ENCODE measurements at places on chromosomes 2 and 18. TPM values are rescaled to one million over a fixed set of nuclear protein-coding genes. Genes with fewer than 3 reads are reported as not detected.

Gene PID1
- total RNA-seq = 47.8 TPM

Gene CCNYL1
- 33.2 TPM for total RNA-seq

Gene MAP3K20
- 49.6 TPM for total RNA-seq

Gene FRZB
- 0.76 TPM for total RNA-seq

Gene NEUROD1
- not detected for total RNA-seq

Gene MC4R
- total RNA-seq = 0.16 TPM

Gene GPR55
- total RNA-seq = 0.24 TPM

Gene ADGRF3
- 0.08 TPM for total RNA-seq

Gene CACNB4
- 7.8 TPM for total RNA-seq

DNA sequence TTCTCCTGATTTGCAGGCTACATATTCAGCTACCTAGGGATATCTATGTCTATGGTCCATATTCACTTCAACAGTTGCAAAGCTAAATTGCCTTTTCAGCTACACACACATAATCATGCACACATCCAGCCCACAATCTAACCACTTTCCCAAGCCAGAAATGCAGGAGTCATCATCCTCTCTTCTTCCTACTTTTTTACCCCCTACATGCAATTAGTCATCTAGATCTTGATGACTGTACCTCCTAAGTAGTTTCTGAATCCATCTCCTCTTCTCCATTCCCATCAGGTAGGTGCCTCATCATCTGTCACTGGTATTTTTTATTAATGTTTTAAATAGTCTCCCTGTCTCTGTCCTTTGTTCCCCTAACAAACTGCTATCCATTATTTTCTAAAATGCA is 23.7 kb upstream of the SPRED2 start:
- H3K27me3 ChIP-seq = no peaks in the 10 kb centered on the region
- no peaks in the 10 kb centered on the region for H3K36me3 ChIP-seq
- no peaks in the 10 kb centered on the region for H3K4me1 ChIP-seq
- no peak overlapping the region for H3K27ac ChIP-seq
- H3K4me3 ChIP-seq = no peak overlapping the region

- no peaks in the 10 kb centered on the region for H3K36me3 ChIP-seq
- H3K4me3 ChIP-seq = no peak overlapping the region
- H3K4me1 ChIP-seq = no peaks in the 10 kb centered on the region
- no peaks in the 10 kb centered on the region for H3K27me3 ChIP-seq
- no peak for DNase-seq
Measured at GRCh38 chr2:49924044-49924817, 769.9 kb upstream of the FSHR start.

GRCh38 chr18:64659196-64659595 is 510.3 kb upstream of the LINC00305 start:
- no peak overlapping the region for H3K4me3 ChIP-seq
- H3K4me1 ChIP-seq = no peaks in the 10 kb centered on the region
- H3K36me3 ChIP-seq = no peaks in the 10 kb centered on the region

DNA sequence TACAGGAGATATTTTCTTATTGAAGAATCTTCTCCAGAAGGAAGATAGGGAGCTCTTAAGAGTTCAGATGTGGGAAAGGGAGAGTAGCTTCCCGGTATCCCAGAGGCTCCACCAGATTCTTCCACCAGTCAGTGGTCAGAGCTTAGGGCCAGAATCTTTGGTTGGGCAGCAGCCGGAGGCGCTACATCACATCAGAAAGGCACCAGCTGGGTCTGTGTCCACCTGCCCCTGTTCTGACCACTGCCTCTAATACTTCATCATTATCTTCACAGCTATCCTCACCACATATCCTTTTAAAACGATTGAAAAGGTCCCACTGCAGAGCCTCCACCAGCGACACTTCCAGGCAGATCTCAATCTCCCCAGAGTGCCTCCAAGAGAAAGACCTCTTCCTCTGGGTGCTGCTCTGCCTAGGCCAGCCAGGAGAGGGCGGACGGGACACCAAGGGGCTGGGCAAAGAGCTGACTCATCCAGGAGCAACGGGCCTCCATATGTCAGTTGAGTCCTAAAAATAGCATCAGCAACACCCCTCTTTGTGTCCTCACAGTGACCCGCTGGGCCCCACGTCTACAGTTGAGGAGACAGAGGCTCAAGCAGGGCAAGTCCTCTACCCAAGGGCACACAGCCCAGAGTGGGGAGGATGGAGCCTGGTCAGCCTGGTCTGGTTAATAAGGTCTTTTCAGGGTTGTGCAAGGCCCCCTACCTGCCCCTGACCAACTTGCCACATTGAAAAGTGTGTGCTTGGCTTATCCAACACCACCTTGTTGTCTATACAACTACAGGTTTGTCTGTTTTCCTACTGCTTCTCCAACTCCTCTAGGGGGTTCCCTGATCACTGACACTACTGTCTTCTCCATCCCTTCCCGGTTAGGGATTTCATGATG is 81.2 kb downstream of the ADD2 start:
- no peak overlapping the region for H3K4me3 ChIP-seq
- no peak for DNase-seq
- no peaks in the 10 kb centered on the region for H3K36me3 ChIP-seq
- H3K27ac ChIP-seq = no peak overlapping the region
- H3K4me1 ChIP-seq = no peaks in the 10 kb centered on the region

- H3K4me1 ChIP-seq = no peaks in the 10 kb centered on the region
- H3K27ac ChIP-seq = no peak overlapping the region
- H3K27me3 ChIP-seq = no peaks in the 10 kb centered on the region
- no peak for DNase-seq
- no peaks in the 10 kb centered on the region for H3K36me3 ChIP-seq
Measured at GRCh38 chr2:124804014-124804940, 779.2 kb downstream of the CNTNAP5 start.

- H3K4me3 ChIP-seq = peak overlapping the region; percentile 19
- no peaks in the 10 kb centered on the region for H3K27me3 ChIP-seq
- H3K27ac ChIP-seq = no peak overlapping the region
- no peak for DNase-seq
- H3K4me1 ChIP-seq = peaks cover 25% of the 10 kb centered on the region
Measured at GRCh38 chr2:127080226-127080937, 26.6 kb downstream of the BIN1 start.

- DNase-seq = no peak
- no peaks in the 10 kb centered on the region for H3K27me3 ChIP-seq
Measured at GRCh38 chr18:47801817-47802216, 128.6 kb downstream of the SMAD2 start.

GRCh38 chr18:48813833-48814489 is 136.8 kb downstream of the SMAD7 start:
- peaks cover 15% of the 10 kb centered on the region for H3K4me1 ChIP-seq
- H3K27me3 ChIP-seq = no peaks in the 10 kb centered on the region
- H3K36me3 ChIP-seq = no peaks in the 10 kb centered on the region
- DNase-seq = peak; percentile 31
- H3K27ac ChIP-seq = peak overlapping the region; percentile 23
- no peak overlapping the region for H3K4me3 ChIP-seq

DNA sequence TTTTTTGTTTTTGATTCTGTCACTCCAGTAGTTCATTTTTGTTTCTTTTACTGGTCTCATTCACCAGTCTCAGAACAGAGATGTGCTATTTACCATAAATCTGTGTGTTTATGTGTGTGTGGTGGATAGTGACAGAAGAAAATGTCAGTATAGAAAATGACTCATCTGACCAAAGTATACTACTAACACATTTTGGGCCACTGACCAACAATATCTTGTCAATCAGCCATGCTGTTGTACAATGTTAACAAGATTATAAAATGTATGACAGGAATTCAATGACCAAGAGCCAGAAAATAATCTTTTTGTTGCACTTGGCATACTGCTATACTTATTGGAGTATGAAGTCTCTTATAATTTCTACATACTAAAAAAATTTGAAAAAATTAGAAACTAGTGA is 1081.4 kb upstream of the NRXN1 start:
- H3K27me3 ChIP-seq = no peaks in the 10 kb centered on the region
- H3K36me3 ChIP-seq = no peaks in the 10 kb centered on the region
- no peaks in the 10 kb centered on the region for H3K4me1 ChIP-seq
- DNase-seq = no peak

DNA sequence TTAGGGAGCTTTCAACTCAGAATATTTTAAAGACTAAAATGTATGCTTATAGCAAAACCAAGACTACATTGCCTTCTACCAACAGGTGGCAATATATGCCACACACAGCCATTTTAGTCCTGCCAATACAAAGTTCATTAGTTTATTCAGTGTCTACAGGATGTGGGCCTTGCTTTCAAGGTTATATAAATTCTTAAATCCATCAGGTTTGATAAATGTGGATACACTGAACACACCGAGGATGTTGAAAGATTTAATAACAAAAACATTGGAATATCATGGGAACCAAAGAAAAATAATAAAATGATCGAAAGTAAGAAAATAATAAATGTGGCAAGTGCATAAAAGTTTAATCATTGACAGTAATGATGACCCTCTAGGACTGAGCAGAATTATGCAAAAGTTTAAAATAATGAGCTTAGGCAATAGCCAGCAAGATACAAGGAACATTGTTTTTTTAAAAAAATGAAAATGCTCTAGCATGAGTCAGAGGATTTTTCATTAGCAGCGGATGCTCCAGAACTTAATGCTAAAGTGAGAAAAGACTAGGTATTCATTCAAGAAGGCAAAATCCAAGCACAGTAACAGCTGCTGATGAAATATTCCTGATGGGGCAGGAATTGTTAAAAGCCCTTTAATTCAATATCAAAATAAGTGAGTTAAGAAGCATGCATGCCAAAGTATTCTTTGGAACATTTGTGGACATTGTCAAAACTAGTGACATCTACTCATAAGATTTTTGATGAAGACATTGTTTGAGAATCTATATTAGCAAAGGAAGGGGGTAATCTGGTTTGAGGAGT is 14.2 kb downstream of the SCN9A start:
- H3K27ac ChIP-seq = no peak overlapping the region
- H3K4me1 ChIP-seq = no peaks in the 10 kb centered on the region
- no peak for DNase-seq
- H3K4me3 ChIP-seq = no peak overlapping the region

- no peak overlapping the region for H3K4me3 ChIP-seq
- H3K36me3 ChIP-seq = no peaks in the 10 kb centered on the region
- H3K27ac ChIP-seq = no peak overlapping the region
- no peak for DNase-seq
Measured at GRCh38 chr2:81078102-81078501, 773.5 kb upstream of the LRRTM1 start.

DNA sequence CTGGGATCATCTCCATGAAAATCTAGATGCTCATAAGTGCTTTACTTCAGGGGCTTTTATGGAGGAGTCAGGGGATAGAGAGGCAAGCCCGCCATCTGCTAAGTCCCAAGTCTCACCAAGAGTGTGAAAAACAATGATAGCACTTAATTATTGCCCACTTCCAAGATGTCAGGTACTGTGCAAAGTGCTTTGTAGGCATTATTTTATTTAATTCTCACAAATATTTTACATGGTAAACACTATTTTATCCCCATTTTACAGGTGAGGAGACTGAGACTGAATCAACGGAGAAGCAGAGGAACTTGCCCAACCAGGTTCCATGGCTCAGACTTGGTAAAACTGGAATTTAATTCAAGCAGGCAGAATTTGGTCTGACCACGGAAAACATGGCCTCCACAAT is 147.5 kb downstream of the ACKR3 start:
- no peak overlapping the region for H3K27ac ChIP-seq
- DNase-seq = no peak
- H3K4me3 ChIP-seq = no peak overlapping the region
- H3K4me1 ChIP-seq = peaks cover 25% of the 10 kb centered on the region

- DNase-seq = peak; percentile 32
- peak overlapping the region; percentile 77 for H3K27ac ChIP-seq
- H3K27me3 ChIP-seq = no peaks in the 10 kb centered on the region
- no peaks in the 10 kb centered on the region for H3K36me3 ChIP-seq
- H3K4me3 ChIP-seq = peak overlapping the region; percentile 75
- peaks cover 61% of the 10 kb centered on the region for H3K4me1 ChIP-seq
Measured at GRCh38 chr2:197309691-197310231, 819 bp downstream of the ANKRD44 start.

DNA sequence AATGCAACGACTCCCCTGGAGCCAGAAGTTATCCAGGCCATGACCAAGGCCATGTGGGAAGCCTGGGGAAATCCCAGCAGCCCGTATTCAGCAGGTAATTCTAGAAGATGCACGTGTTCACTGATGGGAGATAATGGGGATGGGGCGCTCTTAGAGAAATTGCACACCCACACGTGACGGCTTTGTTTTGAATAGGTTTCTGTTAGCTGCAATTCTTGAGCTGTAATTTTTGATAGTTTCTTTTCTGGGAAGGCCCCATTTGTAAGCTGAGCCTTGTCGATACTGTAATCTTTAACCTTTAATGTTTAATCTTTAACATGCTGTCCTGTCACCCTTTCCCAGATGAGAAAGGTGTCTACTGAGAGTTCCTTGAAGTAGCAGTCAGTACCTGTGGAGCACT is 3.6 kb downstream of the SCLY start:
- H3K4me1 ChIP-seq = no peaks in the 10 kb centered on the region
- H3K27me3 ChIP-seq = no peaks in the 10 kb centered on the region
- H3K36me3 ChIP-seq = peaks cover 42% of the 10 kb centered on the region
- no peak overlapping the region for H3K27ac ChIP-seq
- no peak for DNase-seq

GRCh38 chr2:75432761-75433361 is 127.9 kb downstream of the EVA1A start:
- no peak overlapping the region for H3K27ac ChIP-seq
- H3K27me3 ChIP-seq = no peaks in the 10 kb centered on the region
- DNase-seq = peak; percentile 54
- H3K4me3 ChIP-seq = no peak overlapping the region

DNA sequence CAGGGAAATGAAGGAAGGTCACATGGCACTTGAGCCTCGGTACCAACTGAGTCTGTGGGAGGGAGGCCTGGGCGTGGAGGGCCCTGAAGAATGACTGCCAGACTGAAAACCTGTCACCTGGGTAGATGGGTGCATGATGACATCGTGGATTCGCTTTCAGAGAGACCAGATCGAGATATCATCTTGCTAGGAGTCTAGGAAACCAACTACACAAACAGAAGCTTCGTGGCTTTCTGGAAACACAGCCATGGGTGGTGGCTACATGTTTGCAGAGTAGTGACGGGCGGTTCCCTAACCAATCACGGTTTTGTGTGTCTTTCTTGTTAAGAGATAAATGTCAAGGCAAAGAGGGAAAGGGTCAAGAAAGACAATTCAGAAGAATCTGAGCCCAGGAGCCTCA is 155.0 kb downstream of the EIPR1 start:
- no peak overlapping the region for H3K27ac ChIP-seq
- no peaks in the 10 kb centered on the region for H3K4me1 ChIP-seq
- H3K4me3 ChIP-seq = no peak overlapping the region
- no peaks in the 10 kb centered on the region for H3K36me3 ChIP-seq
- no peak for DNase-seq

GRCh38 chr2:231123362-231123898 is 1.4 kb downstream of the HTR2B start:
- H3K36me3 ChIP-seq = no peaks in the 10 kb centered on the region
- H3K27me3 ChIP-seq = no peaks in the 10 kb centered on the region
- H3K27ac ChIP-seq = peak overlapping the region; percentile 15
- H3K4me1 ChIP-seq = no peaks in the 10 kb centered on the region

GRCh38 chr2:71804281-71804751 is 343.3 kb downstream of the CYP26B1 start:
- no peaks in the 10 kb centered on the region for H3K4me1 ChIP-seq
- no peak for DNase-seq
- H3K36me3 ChIP-seq = no peaks in the 10 kb centered on the region
- no peak overlapping the region for H3K4me3 ChIP-seq
- H3K27ac ChIP-seq = no peak overlapping the region
- H3K27me3 ChIP-seq = no peaks in the 10 kb centered on the region

- DNase-seq = no peak
- H3K4me3 ChIP-seq = no peak overlapping the region
- no peaks in the 10 kb centered on the region for H3K4me1 ChIP-seq
- no peaks in the 10 kb centered on the region for H3K27me3 ChIP-seq
- no peaks in the 10 kb centered on the region for H3K36me3 ChIP-seq
- H3K27ac ChIP-seq = no peak overlapping the region
Measured at GRCh38 chr2:220165401-220165800, 538.0 kb downstream of the SLC4A3 start.

GRCh38 chr18:55732227-55733106 is 144.5 kb upstream of the TCF4 start:
- H3K36me3 ChIP-seq = no peaks in the 10 kb centered on the region
- no peaks in the 10 kb centered on the region for H3K27me3 ChIP-seq

Measured in left lung (tissue), 14 donors.